K562 (cell line): ENCODE measurements at places on chromosomes 3 and 15.
A peak's percentile ranks its signal among the peaks of the same experiment; 100 is the strongest.

GRCh38 chr3:49158103-49158709 lies 7.9 kb downstream of the CCDC71 start:
- peak; percentile 35 for DNase-seq

DNA sequence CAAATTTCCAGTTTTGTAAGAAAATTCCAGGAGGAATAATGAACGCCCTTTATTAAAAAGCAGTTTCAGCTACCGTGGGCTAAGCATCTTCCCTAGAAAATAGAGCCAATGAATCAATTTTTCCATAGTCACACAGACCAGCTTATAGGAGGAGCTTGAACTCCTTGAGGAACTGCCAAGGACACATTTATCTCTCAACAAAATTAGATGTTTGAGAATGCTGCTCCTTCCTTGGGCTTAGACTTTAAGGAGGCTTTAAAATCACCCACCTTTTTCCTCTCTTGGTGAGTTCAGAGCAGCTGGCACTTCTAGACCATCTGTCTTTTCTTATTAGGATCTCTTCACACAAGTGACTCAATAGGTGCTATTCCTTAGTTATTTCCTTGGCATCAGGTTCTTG lies 588.0 kb downstream of the SQOR start:
- no peak for DNase-seq

DNA sequence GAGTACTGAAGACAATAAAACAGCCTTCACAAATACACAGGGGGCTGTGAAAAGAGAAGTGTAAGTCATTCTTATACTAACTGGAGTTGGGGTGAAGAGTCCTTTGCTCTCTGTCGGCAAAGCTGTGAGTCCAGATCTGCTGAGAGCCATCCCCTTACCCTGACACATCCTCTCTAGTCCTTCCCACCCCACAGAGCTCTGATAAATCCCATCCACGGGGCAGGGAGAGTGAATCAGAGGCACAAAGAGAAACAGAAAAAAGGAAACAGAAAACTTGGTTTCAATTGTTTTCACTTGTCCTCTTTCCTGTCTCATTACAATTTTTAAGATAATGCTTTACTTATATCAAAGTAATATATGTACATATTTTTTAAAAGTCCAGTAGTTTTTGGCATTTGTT lies 18.2 kb upstream of the ZNF639 start:
- DNase-seq: peak; percentile 50

GRCh38 chr3:52623234-52623792 lies 62.4 kb downstream of the PBRM1 start:
- DNase-seq: no peak

GRCh38 chr3:146241523-146242240 lies 9.2 kb downstream of the PLSCR4 start:
- no peak for DNase-seq

DNA sequence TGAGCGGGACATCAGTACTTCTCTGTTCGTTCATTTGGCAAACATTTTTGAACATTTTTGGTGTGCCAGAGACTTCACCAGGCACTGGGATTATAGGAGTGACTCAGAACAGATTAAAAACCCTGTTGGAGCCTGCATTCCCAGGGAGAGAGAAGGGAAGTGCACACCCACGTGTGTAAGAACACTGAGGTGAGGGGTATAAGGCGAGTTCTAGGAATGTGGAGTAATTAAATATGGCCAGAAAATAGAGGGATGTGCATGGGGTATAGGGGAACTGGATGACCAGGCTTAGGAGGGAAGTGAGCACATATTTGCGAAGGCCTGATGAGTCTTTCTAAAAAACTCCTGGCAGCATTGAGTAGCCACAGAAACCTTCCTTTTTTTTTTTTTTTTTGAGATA lies 401.2 kb upstream of the C2CD4B start:
- no peak for DNase-seq

- DNase-seq: no peak
These were observed 353.8 kb downstream of the ROBO1 start for GRCh38 chr3:79414035-79414434.

- peak; percentile 21 for DNase-seq
These were observed 829 bp downstream of the DCP1A start for GRCh38 chr3:53346514-53346913.
